AML-193 (cell line): ENCODE measurements at places on chromosomes 2 and 18.

DNA sequence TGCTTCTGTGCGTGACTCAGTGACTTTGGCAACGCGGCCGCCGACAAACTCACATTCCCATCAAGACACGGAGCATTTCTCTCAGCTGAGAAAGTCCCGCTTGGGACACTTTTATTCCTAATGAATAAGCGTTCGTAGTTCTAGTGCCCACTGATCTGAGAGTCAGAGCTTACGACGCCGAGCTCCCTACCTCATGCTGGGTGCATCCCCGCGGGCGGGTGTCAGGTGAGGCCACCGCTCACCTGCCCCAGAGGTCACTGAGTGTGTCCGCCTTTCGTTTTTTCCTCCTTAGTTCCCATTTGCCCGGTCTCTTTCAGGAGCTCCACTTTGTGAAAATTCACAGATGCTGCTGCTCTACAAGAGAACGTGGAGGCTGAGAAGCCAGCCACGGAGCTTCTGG is 43.6 kb upstream of the TMEM18 start:
- DNase-seq, result no peak

DNA sequence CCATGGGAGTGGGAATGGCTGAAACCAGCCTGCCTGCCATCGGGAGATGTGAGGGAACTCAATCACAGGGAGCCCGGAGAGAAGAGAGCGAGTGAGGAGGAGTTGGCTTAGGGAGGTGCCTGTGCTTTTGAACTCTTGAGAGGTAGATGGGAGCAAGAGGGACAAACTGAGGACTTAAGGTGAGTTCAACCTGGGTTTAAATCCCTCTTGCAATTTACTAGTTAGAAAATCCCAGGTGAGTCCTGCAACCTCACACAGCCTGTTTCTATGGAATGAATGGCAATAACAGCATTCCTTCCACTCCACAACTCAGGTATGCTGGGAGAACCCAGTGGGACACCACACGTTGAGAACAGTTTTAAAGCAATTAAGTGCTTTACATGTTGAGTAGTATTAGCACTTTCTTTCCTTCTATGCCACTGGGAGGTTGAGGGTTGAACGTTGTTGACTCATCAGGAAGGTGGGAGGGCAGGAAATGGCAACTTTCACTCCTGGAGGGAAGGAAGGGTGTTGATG is 57.3 kb downstream of the VIT start:
- DNase-seq, result no peak

DNA sequence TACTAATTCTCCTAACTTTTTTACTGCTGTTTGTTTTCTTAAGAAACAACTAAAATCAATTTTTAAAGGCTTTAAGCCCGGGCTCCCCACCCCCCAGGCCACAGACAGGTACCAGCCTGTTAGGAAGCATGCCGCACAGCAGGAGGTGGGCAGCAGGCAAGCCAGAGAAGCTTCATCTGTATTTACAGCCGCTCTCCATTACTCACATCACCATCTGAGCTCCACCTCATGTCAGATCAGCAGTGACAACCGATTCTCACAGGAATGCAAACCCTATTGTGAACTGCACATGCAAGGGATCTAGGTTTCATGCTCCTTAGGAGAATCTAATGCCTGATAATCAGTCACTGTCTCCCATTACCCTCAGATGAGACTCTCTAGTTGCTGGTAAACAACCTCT is 517.0 kb downstream of the NRXN1 start:
- no peak for DNase-seq

DNA sequence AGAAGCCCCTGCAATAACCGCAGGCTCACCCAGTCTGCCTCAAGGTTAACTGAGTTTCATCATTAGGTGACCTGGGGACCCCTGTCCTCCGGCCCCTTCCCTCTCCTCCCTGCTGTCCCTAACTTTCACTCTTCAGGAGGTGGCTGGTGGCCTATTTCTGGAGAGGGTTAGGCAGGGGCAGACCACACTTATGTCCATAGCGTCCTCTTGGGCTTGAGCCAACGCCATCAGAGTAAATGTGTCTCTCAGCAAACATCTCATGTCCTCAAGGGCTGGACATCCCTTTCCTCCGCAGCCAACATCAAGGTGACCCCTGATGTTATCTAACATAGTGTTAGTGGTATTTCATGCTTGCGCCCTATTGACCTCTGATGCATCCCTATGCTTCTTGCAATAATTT is 114.8 kb downstream of the BCL11A start:
- no peak for DNase-seq

DNA sequence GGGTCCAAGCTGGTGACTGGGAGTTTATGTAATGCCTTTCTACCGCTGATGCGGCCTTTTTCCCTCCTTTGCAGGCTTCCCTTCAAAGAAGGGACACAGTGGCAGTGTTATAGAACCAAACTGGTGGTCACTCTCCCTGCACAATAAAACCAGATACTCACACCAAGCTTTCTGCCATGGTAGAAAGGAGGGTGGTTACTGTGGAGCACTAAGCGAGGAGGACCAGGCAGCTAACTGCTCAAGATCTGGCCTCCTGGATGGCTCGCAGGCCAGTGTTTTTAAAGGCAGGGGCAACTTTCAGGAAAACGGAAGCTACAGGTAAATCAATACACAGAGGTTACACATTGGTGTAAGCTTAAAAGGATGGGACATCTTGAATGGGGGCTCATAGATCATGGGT is 89.4 kb downstream of the BIN1 start:
- DNase-seq, result no peak

GRCh38 chr2:34147780-34148179 is 548.7 kb upstream of the FAM98A start:
- DNase-seq, result no peak

- no peak for DNase-seq
Measured at GRCh38 chr2:28778392-28778791, 26.8 kb downstream of the PPP1CB start.

DNA sequence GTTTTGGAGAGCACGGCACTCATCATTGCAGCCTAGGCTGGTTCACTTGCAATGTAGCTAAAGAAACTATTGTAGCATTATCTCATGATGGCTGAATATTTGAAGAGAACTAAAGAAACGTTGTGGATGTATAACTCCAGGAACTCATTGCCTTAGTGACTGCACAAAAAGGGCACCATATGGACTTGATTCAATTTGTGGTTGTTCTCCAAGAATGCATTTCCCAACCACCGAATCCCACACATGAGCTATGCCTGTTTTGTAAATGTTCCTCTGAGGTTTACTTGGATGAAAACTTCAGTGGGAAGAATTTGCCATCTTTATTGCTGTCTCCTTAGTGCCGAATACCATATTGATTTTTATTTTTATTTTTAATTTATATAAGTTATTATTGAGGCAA is 43.5 kb downstream of the DOK6 start:
- no peak for DNase-seq

GRCh38 chr2:218645126-218645525 is 14.3 kb downstream of the ZNF142 start:
- DNase-seq, result no peak

GRCh38 chr2:196747400-196747799 is 52.1 kb downstream of the GTF3C3 start:
- no peak for DNase-seq

GRCh38 chr2:181891966-181892798 is 652 bp downstream of the ITPRID2 start:
- peak; percentile 58 for DNase-seq

- no peak for DNase-seq
Measured at GRCh38 chr2:132715386-132716351, 45.7 kb upstream of the LYPD1 start.

DNA sequence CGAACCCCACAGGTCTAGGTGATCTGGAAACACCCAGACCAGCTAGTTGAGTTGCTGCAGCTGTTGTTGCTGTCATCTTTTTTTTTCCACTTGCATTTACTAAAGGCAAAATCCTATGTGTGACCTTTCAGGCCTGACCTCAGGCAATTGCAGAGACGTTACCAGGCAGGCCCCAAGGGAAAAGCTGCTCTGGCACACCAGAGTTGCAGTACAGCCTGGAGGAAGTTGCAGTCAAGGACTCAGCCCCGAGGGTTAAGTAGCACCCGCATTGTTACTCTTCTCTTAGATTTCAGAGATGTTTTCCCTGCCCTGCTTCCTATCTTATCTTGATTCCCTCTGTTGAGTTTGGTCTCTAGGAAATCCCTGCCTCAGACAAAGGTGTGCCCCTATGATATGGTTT is 45.2 kb upstream of the SMAD2 start:
- no peak for DNase-seq

- peak; percentile 4 for DNase-seq
Measured at GRCh38 chr2:9333591-9334171, 89.6 kb downstream of the ITGB1BP1 start.

- no peak for DNase-seq
Measured at GRCh38 chr2:238879621-238880377, 31.9 kb downstream of the TWIST2 start.

- DNase-seq, result peak; percentile 61
Measured at GRCh38 chr18:63994783-63995399, 25.0 kb downstream of the SERPINB8 start.

GRCh38 chr2:167292430-167293171 is 404.3 kb downstream of the XIRP2 start:
- DNase-seq, result peak; percentile 64

DNA sequence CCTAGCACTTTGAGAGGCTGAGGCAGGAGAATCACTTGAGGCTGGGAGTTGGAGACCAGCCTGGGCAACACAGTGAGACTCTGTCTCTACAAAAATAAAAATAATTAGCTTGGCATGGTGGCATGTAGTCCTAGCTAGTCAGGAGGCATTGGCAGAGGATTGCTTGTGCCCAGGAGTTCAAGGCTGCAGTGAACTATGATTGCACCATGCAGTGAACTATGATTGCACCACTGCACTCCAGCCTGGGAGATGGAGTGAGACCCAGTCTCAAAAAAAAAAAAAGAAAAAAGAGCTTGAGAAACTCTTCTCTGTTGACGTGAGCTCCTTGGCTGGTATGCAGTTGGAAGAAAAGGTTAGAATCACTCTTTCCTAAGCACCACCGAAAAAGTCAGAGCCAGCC is 125.1 kb upstream of the TNP1 start:
- DNase-seq, result no peak

- no peak for DNase-seq
Measured at GRCh38 chr2:17362956-17363355, 155.3 kb downstream of the RAD51AP2 start.

DNA sequence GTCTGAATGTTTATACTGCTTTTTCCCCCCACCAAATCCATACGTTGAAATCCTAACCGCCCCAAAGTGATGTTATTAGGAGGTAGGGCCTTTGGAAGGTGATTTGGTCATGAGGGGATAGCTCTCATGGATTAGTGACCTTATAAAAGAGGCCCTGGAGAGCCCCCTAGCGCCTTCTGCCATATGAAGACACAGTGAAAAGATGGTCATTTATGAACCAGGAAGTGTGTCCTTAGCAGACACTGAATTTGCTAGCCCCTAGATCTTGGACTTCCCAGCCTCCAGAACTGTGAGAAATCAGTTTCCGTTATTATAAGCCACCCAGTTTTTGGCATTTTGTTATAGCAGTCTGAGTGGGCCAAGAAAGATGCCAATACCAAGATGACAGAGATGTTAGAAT is 7.2 kb upstream of the TSN start:
- DNase-seq, result peak; percentile 53

DNA sequence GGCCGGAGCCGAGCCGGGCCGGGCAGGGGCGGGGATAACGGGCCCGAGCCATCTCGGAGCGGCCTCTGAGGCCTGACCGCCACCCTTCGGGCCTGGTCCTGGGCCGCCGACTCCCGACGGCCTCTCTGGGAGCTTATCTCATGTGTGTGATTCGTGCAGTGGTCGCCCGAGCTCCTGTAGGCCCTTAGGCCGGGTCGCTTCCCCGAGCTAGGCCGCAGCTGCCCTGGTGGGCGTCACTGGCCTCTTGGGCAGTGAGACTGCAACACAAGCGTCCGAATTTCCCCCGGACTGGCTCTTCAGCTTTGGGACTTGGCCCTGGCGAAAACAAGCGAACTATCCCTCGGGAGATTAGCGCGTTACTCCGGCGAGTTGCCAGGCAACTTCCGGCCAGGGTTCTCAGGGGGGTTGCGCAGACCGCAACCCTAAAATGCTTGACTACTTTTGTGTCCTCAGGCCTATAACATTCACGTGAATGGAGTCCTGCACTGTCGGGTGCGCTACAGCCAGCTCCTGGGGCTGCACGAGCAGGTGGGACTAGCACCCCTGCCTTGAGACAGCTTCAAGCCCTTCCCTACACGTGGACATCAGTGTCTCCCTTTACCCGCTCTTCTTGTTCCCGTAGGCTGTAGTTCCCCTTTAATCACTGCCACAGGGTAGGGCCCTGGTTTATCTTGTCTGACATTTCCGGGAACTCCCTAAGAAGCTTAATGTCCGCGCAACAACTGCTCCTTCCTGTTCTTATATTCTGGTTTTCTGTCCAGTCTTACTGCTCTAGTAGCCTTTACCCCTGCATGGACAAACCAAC is 602 bp downstream of the SNX17 start:
- DNase-seq, result peak; percentile 80

- peak; percentile 33 for DNase-seq
Measured at GRCh38 chr2:54522624-54523281, 66.6 kb downstream of the SPTBN1 start.

DNA sequence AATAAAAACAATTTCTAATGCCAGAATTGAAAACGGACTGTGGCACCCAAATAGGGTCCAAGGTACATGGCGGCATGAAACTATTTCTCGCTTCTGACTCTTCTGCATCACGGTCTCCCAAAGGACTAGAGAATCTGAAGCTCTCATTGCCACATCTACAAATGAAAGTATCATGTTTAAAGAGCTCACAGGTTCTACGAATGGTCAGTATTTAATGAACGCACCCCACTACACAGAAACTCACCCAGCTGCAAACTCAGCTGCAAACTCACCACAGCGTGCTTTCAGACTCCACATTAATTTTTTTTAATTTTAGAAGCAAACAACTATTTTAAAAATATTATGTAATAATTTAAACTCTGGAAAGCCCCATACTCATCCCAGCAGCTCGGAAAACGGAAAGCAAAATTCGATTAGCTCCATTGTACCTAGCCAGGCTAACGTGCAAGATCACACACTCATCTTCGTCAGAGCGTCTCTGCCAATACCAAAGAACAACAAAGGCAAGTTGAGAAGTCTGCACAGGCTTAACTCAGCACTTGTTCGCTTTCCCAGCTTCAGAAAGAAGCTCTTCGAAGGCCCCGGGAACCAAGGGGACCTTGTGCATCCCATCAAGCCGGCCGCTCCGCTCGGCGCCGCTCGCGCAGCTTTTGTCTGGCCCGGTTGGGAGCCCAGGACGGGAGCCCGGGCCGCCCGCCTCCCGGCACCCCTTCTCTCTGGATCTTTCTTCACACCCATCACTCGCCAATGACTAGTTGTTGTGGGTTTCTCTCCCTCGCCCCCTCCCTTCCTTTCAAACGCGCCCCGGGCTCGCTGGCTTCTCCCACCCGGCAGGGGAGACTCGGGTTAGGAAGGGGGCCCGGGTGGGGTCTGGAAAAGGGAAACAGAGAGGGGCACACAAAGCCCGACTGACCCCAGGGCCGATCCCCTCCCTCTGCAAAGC is 785 bp downstream of the CLASP1 start:
- DNase-seq, result peak; percentile 28

DNA sequence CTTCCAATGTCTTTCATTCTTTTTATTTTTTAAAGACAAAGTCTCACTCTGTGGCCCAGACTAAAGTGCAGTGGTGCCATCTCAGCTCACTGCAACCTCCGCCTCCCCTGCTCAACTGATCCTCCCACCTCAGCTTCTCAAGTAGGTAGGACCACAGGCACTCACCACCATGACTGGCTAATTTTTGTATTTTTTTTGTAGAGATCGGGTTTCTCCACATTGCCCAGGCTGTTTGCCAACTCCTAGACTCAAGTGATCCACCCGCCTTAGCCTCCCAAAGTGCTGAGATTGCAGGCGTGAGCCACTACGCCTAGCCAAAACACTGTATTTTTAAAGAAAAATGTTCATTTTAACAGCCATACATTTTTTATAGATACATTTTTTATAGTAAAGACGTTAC is 12.7 kb downstream of the GCKR start:
- no peak for DNase-seq
